ENCODE measurements at places on chromosomes 16 and 17.

DNA sequence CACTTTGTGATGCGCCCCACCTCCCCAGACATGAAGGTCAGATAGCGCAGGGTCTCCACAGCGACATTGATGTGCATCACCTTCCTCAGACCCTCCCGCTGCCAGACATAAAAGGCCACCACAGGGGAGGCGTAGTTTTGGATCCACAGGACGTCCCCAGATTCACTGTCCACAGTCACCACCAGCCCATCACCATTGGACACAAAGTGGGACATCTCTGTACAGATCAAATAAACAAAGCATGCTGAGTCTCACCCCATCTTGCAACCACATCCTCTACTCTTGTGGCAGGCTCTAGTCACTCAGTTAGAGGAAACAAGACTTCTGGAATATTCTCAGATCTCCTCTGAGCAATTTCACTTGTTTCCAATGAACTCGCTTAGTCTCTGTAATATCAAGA lies 46.3 kb upstream of the ICAM2 start:
- DNase-seq = peak; percentile 75

GRCh38 chr17:43907998-43908721 lies 824 bp upstream of the MPP2 start:
- peak; percentile 62 for DNase-seq

DNA sequence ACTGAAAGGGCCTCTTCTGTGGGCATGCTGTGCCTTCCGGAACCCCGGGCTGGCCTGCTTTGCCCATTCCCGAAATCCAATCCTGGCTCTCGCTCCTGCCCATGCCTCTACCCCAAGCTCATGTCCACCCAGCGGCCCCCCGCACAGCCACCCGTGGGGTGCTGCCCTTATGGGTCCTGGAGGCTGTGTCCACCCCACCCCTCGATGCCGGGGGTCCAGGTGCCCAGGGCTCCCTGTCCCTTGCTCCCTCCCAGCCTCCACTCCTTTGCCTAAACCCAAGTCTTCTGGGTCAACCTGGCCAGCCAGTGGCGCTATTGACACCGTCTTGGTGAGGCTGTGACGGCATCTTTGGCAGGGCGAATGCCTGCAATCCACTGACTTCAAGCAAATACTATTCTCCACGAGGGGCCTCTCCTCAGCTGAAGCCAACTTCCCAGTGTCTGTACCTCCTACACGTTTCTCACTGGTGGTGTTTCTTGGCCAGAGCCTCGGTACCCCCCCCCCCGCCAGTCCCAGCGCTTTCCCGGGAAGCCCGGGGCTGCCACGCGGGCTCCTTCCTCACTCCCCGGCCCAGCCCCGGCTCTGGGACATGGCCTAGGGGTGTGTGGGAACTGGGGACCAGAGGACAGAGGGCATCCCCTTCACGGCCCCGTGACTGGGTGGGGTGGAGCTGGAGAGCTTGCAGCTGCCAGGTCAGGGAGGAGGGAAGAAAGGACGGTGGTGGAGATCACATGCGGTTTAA lies 12.2 kb upstream of the DUS1L start:
- DNase-seq = no peak

- DNase-seq = no peak
Observed at GRCh38 chr17:9192010-9192409, 170.7 kb downstream of the NTN1 start.

DNA sequence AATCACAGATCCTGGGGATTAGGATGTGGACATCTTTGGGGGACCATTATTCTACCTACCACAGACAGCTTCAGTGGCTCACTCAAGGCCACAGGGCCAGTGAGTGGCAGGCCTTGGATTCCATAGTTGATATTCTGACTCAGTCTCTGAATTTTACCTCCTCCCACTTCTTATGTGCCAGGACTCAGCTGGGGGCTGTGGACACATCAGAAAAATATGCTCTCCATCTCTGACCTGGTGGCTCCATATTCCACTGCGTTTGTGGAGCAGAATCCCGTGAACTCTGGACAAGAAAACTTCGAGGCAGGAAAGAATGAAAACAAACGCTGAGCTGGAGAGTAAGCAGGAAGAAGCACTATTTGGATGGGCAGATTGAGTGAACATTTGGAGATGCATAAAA lies 301.8 kb upstream of the MAF start:
- no peak for DNase-seq

GRCh38 chr17:13403982-13404946 lies 197.5 kb downstream of the HS3ST3A1 start:
- no peak for DNase-seq

All from activated CD4-positive, alpha-beta memory T cell treated with anti-CD3 and anti-CD28 coated beads for 36 hours (primary cell).